Jurkat, Clone E6-1 (cell line): ENCODE measurements at places on chromosomes 4 and X.

- DNase-seq: no peak
Observed at GRCh38 chrX:72107320-72107719, 24.4 kb downstream of the RTL5 start.

- no peak for DNase-seq
Observed at GRCh38 chrX:143296521-143296920, 220.8 kb downstream of the SPANXN3 start.

DNA sequence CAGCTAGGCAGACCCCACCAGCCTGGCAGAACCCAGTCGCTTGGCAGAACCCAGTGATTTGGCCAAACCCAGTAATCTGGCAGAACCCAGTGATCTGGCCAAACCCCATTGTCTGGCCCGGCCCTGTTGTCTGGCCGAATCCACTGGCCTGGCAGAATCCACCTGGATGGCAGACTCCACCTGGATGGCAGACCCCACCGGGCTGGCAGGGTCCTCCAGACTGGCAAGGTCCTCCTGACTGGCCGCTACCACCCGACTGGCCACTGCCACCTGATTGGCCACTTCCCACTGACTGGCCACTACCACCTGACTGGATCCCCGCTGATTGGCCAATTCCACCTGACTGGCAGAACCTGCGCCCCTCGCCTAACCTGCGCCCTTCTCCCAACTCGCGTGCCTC is 3.2 kb downstream of the MAGED1 start:
- no peak for DNase-seq

- no peak for DNase-seq
Observed at GRCh38 chr4:97197106-97197505, 946.2 kb downstream of the STPG2 start.

DNA sequence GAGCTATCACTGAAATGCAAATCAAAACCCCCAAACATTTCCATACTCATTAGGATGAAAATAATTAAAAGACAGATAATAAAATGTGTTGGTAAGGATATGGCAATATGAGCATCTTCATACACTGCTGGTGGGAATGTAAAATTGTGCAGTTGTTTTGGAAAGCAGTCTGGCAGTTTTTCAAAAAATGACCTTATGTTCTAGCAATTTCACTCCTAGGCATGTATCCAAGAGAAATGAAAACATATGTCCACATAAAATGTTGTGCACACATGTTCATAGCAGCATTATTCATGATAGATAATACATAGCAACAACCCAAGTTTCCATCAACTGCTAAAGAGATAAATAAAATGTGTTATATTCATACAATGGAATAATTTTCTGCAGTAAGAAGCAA is 14.8 kb upstream of the GPRASP2 start:
- DNase-seq: no peak

- DNase-seq: no peak
Observed at GRCh38 chrX:42128587-42128986, 205.2 kb upstream of the CASK start.

GRCh38 chr4:6217716-6218381 is 17.5 kb upstream of the JAKMIP1 start:
- DNase-seq: no peak

DNA sequence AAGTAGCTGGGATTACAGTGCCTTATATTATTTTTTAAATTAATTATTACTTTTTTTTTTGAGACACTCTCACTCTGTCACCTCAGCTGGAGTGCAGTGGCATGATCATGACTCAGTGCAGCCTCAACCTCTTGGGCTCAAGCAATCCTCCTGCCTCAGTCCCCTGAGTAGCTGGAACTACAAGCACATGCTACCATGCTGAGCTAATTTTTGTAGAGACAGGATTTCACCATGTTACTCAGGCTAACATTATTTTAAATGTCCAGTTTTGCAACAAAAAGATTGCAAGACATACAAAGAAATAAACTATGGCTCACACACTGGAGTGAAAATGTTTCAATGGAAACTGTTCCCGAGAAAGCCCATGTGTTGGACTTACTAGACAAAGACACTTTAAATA is 59.2 kb downstream of the MND1 start:
- DNase-seq: no peak

- no peak for DNase-seq
Observed at GRCh38 chr4:65033899-65034298, 624.6 kb upstream of the TECRL start.

DNA sequence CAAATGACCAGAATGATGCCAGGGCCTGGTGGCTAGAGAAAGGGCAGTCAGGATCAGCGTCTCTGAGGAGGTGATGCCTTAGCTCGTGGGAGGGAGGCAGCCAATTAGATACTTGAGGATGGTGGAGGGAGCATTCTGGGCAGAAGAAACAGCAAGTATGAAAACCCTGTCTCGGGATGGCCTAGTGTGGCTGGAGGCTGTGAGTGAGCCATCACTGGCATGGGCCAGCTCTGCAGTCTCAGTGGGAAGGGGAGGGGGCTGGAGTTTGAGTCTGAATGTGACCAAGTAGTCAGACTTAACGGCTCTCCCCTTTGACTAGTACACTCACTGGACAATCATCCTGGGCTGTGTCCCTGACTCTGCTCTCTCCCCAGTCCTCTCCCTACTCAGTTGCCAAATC is 7.1 kb downstream of the CNGA2 start:
- no peak for DNase-seq

DNA sequence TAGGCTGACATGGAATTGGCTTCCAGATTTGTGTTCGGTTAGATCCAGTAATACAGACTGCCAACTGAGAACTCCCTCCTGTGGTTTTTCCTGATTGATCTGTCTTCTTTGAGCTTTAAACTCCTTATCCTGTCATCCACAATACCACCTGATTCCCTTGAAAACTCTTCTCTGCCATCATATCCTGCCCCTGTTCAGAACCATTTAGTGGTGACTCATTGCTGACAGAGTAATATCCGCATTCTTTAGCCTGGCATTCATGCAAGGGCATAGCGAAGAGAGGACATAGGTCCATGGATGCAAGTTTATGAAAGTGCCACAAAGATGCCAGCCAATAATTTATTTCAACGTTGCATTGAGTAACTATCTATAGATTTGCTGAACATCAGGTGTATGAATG is 76.6 kb downstream of the ITIH6 start:
- no peak for DNase-seq
